ENCODE measurements at places on chromosomes 11 and 22.

GRCh38 chr11:6520265-6520664 lies 23.2 kb downstream of the DNHD1 start:
- no peak for DNase-seq

- no peak for DNase-seq
Observed at GRCh38 chr11:6248248-6248647, 9.4 kb downstream of the CNGA4 start.

DNA sequence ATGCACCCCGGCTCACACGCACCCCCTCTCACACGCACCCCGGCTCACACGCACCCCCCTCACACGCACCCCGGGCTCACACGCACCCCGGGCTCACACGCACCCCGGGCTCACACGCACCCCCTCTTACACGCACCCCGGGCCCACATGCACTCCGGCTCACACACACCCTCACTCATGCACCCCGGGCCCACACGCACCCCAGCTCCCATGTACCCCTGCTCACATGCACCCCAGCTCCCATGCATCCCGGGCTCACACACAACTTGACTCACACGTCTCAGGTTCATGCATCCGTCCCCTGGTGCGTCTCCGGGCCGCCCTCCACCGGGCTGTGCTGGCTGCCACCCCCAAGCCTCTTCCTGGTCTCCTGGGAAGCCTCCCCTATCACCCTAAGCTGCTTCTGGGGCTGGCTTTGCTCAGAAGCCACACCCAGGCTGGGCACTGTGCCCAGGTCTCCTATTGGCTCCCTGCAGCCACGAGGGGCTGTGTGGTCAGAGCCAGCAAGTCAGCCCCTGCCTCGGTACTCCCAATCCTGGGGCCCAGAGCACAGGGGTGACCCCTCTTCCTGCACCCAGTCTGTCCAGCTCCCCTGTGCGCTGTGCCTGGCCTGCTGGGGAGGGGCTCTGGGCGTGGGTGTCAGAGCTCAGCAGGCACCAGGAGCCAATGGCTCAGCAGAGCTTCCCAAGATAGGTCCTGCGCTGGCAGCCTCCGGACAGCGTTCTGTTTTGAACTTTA lies 16.9 kb downstream of the TSPAN4 start:
- DNase-seq, result no peak

- DNase-seq, result no peak
Observed at GRCh38 chr11:32580967-32581366, 2.7 kb upstream of the EIF3M start.

GRCh38 chr11:8829556-8829955 lies 81.4 kb upstream of the AKIP1 start:
- no peak for DNase-seq

- no peak for DNase-seq
Observed at GRCh38 chr11:75470476-75471080, 37.6 kb upstream of the KLHL35 start.

DNA sequence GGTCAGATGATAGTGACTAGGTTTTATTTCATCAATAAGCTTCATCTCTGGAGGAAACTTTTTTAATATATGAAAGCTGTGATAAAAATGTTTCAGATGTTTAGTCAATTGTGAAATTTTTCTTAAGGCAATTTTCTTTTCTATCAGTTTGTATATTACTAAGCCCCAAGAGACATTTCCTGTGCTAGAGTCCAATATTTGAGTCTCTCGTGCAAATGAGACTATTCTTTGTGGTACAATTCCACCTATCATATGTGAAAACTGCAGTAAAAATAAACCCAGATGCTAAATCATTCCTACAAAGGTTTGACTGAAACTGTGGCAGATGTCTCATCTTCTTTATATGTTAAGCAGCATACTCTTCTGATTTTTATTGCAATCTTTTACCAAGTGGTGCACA lies 28.0 kb downstream of the CTR9 start:
- DNase-seq, result no peak

DNA sequence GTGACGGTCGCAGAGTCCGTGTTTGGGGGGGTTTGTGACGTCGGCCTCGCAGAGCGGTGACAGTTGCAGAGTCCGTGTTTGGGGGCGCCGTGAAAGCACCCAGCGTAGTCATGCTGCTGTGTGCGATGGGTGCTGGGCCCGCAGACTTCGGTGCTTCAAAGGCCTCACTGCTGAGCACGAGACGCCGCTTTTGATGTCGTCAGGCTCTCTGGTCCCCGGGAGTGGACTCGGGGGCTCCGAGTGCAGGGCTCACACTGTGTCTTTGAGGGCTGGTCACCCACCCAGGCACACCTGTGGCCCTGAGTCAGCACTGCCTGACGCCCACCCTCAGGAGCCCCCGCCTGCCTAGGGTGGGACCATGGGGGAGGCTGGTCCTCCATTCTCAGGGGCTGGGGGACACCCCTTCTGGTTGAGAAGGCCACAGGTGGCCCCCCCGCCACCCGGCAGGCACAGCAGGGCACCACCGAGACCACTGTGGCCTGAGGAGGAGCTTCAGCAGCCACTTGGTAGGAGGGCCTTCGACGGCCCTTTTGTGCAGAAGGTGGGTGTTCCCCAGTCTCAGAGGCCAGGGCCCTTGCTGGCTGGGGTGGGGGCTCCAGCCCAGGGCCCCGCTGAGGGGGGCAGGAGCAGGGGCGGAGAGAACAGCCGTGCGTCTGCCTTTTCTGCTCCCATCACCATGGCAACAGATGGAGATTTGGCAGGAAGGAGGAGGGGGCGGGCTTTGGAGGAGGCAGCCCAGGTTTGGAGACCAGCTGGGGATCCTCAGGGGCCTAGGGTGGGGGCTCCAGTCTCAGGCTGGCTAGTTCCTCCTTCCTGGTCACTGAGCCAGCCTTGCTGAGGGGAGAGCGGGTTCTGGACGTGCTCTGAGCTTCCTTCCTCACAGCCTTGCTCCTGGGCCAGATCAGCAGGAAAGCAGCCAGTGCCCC lies 20.9 kb downstream of the BRSK2 start:
- no peak for DNase-seq

DNA sequence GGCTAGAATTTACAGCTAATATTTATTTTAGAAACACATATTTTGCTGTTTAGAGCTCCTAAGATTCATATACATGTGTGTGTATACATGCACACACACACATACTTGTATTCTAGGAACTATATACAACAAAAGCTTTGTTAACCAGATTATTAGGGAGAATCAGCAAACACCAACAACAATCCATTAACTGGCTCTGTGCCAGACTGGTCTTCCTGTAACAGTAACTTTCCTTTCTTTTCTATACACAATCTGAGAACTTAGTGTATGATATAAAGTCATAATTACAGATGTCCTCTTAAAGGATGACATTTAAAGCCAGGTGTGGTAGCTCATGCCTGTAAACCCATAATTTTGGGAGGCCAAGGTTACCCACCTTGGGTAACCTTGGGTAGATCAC lies 49.5 kb upstream of the CLNS1A start:
- DNase-seq, result no peak

DNA sequence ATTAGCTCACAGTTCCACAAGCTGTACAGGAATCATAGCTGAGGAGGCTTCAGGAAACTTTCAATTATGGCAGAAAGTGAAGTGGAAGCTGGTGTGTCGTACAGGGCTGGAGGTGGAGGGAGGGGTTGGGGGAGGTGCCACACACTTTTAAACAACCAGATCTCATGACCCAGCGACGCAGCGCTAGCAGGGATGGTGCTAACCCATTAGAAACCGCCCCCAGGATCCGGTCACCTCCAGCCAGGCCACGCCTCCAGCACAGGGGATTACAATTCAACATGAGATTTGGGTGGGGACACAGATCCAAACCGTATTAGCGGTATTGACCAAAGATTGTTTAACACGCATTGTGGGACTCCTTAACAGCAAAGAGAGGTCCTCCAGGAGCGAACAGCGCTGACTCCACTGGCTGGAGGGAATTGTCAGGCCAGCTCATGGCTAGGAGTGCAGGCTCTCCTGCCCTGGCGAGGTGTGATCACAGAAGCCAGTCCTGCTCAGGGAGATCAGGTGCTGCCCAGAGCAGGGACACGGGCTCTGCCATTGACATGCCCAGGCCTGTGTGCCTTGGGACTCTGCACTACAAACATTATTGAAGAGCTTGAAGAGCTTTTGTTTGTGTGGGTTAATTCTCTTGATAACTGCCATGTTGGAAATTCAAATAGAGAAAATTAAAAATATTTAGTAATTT lies 215.3 kb downstream of the TBC1D22A start:
- no peak for DNase-seq

Data from stimulated activated CD4-positive, alpha-beta T cell treated with anti-CD3 and anti-CD28 coated beads, Interleukin-12 subunit alpha, Interleukin-12 subunit beta, amount 100 ng/mL, for 24 hours (primary cell).